ENCODE measurements at places on chromosomes 11 and 22.

GRCh38 chr11:73454987-73455386 is 78.8 kb downstream of the RELT start:
- DNase-seq = no peak

DNA sequence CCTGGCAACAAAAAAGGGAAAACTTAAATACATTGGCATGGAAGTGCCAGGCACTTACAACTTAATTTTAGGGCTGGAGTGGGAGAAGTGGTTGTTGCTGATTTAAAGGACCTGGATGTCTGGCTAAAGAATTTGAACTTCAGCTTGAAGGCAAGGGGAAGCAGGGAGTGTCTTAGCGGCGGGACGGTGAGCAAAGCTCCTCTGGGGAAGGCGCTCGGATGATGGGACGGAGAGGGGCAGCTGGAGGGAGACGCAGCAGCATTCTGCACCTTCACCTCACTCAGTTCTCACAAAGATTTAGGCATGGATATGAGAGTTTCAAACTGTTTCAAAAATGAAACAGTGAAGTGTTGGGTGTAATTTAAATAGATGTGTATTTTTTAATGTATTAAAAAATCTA is 967.1 kb downstream of the BRD1 start:
- DNase-seq = no peak

DNA sequence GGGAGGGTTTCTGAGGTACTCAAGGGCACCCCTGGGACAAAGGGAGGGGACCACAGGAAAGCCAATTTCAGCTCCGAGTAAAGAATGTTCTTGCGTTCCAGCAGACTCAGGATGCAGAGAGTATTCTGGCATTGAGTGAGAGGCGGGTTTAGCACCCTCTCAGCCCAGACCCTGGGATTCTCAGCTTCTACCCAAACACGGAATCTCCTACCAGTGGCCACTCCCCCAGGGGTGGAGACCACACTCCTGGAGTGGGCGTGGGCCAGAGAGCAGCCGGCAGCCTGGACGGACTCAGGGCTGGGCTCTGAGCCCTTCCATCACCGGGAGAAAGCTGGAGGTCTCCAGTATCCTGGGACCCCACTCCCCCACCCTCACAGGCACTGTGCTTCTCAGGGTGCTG is 26.1 kb upstream of the TTLL12 start:
- no peak for DNase-seq

GRCh38 chr22:36362075-36362474 is 25.7 kb downstream of the MYH9 start:
- DNase-seq = no peak

- no peak for DNase-seq
Measured at GRCh38 chr22:23862103-23862502, 4.4 kb downstream of the SLC2A11 start.

GRCh38 chr22:38824585-38824984 is 19.2 kb downstream of the NPTXR start:
- no peak for DNase-seq

GRCh38 chr11:129723146-129723760 is 92.4 kb upstream of the TMEM45B start:
- no peak for DNase-seq

GRCh38 chr11:2409126-2409525 is 8.6 kb downstream of the TSSC4 start:
- no peak for DNase-seq

DNA sequence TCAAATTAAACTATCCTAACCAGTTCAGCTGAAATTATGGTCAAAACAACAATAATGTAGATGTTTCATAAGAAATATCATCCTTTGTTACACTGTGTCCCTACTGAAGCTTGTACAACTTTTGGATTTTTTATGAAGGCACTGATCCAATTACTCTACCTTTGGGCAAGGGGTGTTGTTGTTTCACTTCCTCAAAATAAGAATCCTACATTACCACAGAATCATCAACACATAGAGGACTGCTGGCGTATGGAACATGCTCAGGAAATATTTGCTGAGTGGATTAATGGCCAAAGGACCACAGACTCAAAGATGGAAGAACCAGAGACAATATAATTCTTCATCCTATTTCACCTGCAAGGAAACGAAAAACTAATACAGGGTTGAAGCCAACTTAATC is 907.5 kb upstream of the CCDC90B start:
- no peak for DNase-seq

DNA sequence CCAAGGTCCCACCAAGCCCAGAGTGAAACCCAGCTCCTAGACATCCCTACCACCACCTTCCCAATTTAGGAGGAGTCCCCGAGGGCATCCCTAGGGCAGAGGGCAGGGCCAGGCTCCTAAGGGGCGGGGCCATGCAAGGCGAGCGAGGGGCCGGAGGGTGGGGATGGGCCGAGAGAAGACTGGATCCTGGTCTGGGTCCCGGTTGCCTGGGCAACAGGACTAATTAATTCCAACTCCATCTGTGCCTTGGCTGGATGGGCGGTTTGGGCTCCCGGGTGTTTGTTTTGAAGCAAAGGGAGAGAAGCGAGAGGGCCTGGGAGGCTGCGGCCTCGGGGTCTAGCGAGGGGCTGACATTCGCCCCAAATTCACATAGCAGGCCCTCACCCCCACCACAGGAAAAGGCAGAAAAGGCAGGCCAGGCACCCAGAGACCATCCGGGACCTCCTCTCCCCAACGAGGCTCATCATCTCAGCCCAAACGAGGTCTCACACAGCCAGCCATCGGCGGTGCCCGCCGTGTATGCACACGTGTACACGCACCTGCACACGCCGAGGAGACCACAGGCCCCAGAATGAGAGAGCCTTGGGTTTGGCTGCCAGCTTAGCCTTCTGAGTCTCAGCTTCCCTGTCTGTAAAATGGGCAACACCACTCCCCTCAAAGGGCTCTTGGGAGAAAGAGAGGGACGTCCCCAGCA is 23.9 kb downstream of the ELFN2 start:
- DNase-seq = no peak

DNA sequence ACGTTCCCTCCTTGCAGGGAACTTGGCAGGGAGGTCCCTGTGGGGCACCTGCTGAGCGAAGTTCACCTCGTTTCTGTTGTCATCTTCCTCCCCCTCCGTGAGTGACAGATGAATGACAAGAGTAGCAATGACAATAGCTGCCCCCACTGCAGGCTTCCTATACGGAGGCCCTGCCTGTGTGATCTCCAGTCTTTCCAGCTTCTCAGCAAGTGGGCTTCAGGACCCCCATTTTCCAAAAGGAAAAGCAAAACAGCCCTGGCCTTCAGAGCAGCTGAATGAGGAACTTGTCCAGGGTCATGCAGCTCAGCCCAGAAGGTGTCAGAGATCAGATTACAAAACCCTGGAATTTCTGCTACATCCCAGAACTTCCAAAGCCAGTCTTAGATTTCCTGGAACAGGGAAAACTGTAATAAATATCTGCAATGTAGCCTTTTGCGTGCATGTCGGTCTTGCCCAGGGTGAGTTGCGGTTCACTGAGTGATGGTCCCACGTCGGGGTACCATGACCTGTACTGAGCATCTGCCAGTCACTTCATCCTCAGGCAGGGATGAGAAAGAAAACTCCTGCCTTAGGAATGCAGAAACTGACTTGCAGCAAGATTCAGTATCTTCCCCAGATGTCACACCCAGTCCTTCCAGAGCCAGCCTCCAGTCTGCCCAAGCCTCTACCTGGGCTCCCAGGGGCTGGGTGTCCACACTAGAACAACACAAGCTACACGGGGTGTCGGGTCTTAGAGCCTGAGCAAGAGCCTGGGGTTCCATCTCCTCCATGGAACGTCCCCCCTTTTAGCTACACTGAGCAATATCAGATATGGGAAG is 1457.0 kb downstream of the BRD1 start:
- DNase-seq = no peak

GRCh38 chr22:20565079-20565734 is 57.8 kb downstream of the MED15 start:
- DNase-seq = no peak

- DNase-seq = no peak
Measured at GRCh38 chr11:92190535-92191206, 33.9 kb upstream of the FAT3 start.

GRCh38 chr11:110463153-110463552 is 33.4 kb downstream of the FDX1 start:
- DNase-seq = no peak

DNA sequence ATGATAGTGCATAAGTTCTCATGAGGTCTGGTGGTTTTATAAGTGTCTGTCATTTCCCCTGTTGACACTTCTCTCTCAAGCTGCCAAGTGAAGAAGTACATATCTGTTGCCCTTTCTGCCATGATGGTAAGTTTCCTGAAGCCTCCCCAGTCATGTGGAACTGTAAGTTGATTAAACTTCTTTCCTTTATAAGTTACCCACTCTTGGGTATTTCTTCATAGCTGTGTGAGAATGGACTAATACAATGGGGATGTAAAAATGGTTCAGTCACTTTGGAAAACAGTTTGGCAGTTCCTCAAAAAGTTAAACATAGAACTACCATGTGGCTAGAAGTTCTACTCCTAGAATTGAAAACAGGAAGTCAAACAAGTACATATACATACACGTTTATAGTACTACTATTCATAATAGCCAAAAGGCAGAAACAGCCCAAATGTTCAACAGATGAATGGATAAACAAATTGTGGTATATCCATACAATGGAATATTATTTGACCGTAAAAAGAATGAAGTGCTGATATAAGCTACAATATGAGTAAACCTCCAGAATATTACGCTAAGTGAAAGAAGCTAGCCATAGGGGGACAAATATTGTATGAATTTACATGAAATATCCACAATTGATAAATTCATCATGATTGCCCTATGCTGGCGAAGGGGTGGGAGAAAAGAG is 16.0 kb upstream of the DKK3 start:
- DNase-seq = no peak

DNA sequence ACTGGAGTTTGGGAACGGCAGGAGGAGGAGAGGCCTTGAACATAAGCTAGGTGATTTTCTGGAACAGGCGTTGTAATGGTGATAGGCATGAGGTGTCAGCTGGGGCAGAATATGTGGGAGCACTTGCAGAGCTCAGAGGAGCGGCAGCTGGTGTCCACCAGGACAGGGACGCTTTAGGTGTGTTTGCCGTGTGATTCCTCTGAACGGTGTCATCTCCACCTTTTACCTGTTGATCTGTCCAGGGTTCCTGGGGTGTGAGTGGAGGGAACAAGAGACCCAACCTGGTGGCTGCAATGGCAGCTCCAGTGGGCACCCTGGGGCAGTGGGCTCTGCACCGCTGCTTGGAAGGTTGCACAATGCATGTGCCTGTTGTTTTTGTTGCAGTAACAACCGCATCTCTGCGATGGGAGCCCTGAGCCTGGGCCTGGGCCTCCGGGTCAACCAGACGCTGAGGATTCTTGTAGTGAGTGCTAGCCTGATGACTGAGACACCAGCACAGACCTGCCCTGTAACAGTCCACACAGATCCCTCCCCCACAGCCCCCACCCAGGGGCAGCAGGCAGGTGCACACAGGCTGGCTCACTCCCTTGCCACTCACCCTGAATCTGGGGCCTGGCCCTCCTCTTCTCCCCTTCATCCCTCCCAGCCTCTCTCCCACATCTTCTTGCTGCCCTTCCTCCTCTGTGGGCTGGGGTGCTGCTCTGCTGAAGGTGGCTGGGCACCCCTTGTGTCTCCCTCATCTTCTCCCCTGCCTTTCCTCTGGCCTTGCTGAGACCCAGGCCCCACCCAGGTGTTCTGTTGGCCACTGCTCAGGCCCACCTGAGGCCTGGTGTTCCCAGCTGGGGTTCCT is 9.2 kb downstream of the LRRC74B start:
- DNase-seq = no peak

- no peak for DNase-seq
Measured at GRCh38 chr11:126157326-126158030, 54.0 kb downstream of the RPUSD4 start.

DNA sequence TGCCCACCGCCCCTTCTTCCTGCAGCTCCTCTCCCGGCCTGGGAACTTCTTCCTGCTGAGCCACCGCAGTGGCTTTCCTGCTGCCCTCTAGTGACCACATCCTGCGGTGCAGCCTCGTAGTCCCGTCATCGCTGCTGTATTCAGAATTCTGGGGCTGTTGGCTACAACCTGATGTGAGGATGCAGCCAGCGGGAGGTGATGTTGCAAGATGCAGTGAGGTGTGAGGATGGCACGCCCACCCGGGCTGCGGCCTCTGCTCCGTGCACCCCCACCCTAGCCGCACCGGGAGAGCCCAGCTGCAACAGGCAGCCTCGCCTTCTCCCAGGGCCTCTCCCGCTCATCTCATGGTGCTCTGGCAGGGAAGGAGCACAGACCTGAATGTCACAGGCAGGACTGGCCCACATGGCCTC is 10.1 kb downstream of the CHST1 start:
- DNase-seq = peak; percentile 43

Measured in Panc1 (cell line).